ENCODE measurements at places on chromosomes 4 and X. TPM values are rescaled to one million over a fixed set of nuclear protein-coding genes. Genes with fewer than 3 reads are reported as not detected.

TRAM1L1 gene
- total RNA-seq: not detected

IL15 gene
- 1.2 TPM for total RNA-seq

SLC6A14 gene
- total RNA-seq: not detected

PHEX gene
- 0.73 TPM for total RNA-seq

DNA sequence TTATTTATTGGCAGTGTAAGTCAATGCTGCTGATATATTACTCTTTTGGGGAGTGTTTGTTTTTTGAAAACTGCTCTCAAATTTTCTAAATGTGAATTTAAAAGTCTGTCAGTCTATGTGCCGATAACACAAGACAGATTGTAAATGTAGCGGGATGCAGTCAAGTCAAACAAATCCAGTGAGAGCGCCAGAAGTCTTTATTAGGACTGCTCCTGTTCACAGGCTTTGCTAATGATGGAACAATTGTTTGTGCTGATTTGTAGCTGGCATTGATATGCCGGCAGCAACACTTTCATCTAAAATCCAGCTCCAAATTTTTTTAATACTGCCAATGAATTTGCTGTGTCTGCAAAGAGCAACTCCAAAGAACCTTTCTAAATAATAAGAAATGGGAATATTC, 78.7 kb upstream of the TET2 start:
- H3K4me3 ChIP-seq: no peak overlapping the region
- no peak for DNase-seq
- H3K27me3 ChIP-seq: no peaks in the 10 kb centered on the region
- H3K27ac ChIP-seq: no peak overlapping the region
- no peaks in the 10 kb centered on the region for H3K36me3 ChIP-seq

- no peak overlapping the region for H3K4me3 ChIP-seq
- H3K36me3 ChIP-seq: peaks cover 62% of the 10 kb centered on the region
- no peaks in the 10 kb centered on the region for H3K27me3 ChIP-seq
- DNase-seq: no peak
- no peaks in the 10 kb centered on the region for H3K4me1 ChIP-seq
Observed at GRCh38 chr4:108635070-108635655, 14.8 kb downstream of the RPL34 start.

- peaks cover 24% of the 10 kb centered on the region for H3K4me1 ChIP-seq
- no peak overlapping the region for H3K27ac ChIP-seq
- DNase-seq: no peak
- H3K27me3 ChIP-seq: no peaks in the 10 kb centered on the region
Observed at GRCh38 chr4:48602763-48603162, 112.7 kb downstream of the ZAR1 start.

DNA sequence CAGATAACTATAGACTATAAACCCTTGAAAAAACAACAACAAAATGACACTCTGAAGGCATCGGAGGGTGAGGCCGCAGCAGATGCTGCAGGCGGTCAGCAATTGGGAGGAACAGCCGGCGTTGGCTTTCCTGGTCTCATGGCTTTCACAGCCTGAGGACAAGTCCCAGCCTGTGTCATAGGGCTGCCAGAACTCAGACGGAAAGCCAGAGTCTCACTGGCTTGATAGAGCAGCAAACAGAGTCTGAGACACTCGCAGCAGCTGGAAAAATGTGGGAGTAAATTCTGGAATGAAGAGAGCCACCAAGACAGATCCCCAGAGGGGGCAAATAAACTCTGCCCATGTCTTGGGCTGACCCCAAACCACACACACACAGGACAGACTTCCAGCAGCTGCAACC, 86.3 kb downstream of the PPP2R2C start:
- H3K27me3 ChIP-seq: peaks cover 65% of the 10 kb centered on the region
- no peaks in the 10 kb centered on the region for H3K36me3 ChIP-seq
- no peaks in the 10 kb centered on the region for H3K4me1 ChIP-seq
- no peak overlapping the region for H3K27ac ChIP-seq
- H3K4me3 ChIP-seq: no peak overlapping the region

DNA sequence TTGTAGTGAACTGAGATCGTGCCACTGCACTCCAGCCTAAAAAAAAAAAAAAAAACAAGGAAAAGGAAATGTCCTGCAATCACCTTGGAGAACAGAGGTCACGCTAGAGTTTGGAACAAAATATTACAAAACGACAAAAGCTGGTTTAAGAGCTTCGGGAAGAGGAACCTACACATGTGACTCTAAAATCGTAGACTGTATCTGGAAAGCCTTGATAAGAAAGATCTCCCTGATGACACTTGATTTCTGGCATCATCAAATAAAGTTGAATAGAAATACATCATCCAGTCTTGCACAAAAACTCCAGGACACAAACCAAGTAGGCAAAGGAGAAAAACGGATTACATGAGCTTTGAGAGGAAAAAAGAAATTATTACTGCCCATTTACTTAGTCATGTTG, 31.1 kb upstream of the DOCK11 start:
- no peak for DNase-seq
- H3K36me3 ChIP-seq: no peaks in the 10 kb centered on the region
- no peaks in the 10 kb centered on the region for H3K27me3 ChIP-seq
- no peak overlapping the region for H3K4me3 ChIP-seq

Measured in stomach (tissue), 19 donors.